Lower lobe of right lung (tissue), 2 donors: ENCODE measurements at places on chromosomes 6 and 20. TPM values are rescaled to one million over a fixed set of nuclear protein-coding genes. Genes with fewer than 3 reads are reported as not detected.

VNN1 gene
- total RNA-seq = 10.0 TPM

CPNE5 gene
- total RNA-seq = 2.4 TPM

POU5F1 gene
- total RNA-seq = 5.0 TPM

LY6G6C gene
- total RNA-seq = not detected

RSPH4A gene
- total RNA-seq = 5.6 TPM

OCSTAMP gene
- total RNA-seq = not detected

PLA2G7 gene
- total RNA-seq = 20.0 TPM

GRCh38 chr20:62752181-62752670 is 43.6 kb downstream of the NTSR1 start:
- peak; percentile 33 for DNase-seq
- H3K36me3 ChIP-seq = no peaks in the 10 kb centered on the region
- H3K4me1 ChIP-seq = no peaks in the 10 kb centered on the region
- peaks cover 22% of the 10 kb centered on the region for H3K27me3 ChIP-seq

DNA sequence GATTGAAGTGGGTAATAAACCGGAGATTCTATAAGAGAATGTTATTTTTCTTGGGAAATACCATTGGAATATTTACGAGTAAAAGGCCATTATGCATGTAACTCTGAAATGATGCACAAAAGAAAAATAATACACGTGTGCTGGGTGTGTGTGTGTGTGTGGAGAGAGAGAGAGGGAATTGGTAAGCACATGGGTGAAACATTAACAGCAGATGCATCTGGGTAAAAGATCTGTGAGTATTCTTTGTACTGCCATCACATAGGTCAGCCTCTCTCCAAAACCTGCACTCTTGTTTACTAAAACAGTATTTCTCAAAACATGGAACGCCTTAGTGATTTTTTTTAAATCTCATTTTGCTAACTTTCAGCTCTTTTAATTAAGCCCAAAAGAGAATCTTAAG is 28.9 kb downstream of the EYA2 start:
- H3K27ac ChIP-seq = no peak overlapping the region
- H3K27me3 ChIP-seq = peaks cover 2% of the 10 kb centered on the region
- no peak for DNase-seq
- no peak overlapping the region for H3K4me3 ChIP-seq

- peak; percentile 23 for DNase-seq
- H3K36me3 ChIP-seq = no peaks in the 10 kb centered on the region
- peaks cover 25% of the 10 kb centered on the region for H3K4me1 ChIP-seq
- no peak overlapping the region for H3K27ac ChIP-seq
- no peaks in the 10 kb centered on the region for H3K27me3 ChIP-seq
Measured at GRCh38 chr20:50256577-50256976, 65.9 kb downstream of the CEBPB start.

- H3K4me1 ChIP-seq = peaks cover 11% of the 10 kb centered on the region
- no peaks in the 10 kb centered on the region for H3K36me3 ChIP-seq
- no peaks in the 10 kb centered on the region for H3K27me3 ChIP-seq
- no peak for DNase-seq
- H3K27ac ChIP-seq = no peak overlapping the region
- no peak overlapping the region for H3K4me3 ChIP-seq
Measured at GRCh38 chr6:104326173-104327001, 533.3 kb downstream of the HACE1 start.

- H3K4me3 ChIP-seq = no peak overlapping the region
- no peaks in the 10 kb centered on the region for H3K27me3 ChIP-seq
- H3K4me1 ChIP-seq = no peaks in the 10 kb centered on the region
Measured at GRCh38 chr6:434051-434705, 42.6 kb downstream of the IRF4 start.

GRCh38 chr6:47741807-47742206 is 40.0 kb upstream of the OPN5 start:
- H3K27ac ChIP-seq = no peak overlapping the region
- no peaks in the 10 kb centered on the region for H3K4me1 ChIP-seq
- no peaks in the 10 kb centered on the region for H3K36me3 ChIP-seq
- no peaks in the 10 kb centered on the region for H3K27me3 ChIP-seq
